ENCODE measurements at places on chromosomes 11 and 22. TPM values are rescaled to one million over a fixed set of nuclear protein-coding genes. Genes with fewer than 3 reads are reported as not detected.

TSSK2 gene
- total RNA-seq = 0.04 TPM

CEP126 gene
- 3.5 TPM for total RNA-seq

TMEM191B gene
- total RNA-seq = 0.13 TPM

POTEH gene
- not detected for total RNA-seq

SEPTIN5 gene
- 67.6 TPM for total RNA-seq

GRCh38 chr11:57681168-57681567 lies 13.3 kb downstream of the ZDHHC5 start:
- DNase-seq = no peak

GRCh38 chr11:82989628-82990404 lies 81.9 kb downstream of the RAB30 start:
- DNase-seq = no peak

DNA sequence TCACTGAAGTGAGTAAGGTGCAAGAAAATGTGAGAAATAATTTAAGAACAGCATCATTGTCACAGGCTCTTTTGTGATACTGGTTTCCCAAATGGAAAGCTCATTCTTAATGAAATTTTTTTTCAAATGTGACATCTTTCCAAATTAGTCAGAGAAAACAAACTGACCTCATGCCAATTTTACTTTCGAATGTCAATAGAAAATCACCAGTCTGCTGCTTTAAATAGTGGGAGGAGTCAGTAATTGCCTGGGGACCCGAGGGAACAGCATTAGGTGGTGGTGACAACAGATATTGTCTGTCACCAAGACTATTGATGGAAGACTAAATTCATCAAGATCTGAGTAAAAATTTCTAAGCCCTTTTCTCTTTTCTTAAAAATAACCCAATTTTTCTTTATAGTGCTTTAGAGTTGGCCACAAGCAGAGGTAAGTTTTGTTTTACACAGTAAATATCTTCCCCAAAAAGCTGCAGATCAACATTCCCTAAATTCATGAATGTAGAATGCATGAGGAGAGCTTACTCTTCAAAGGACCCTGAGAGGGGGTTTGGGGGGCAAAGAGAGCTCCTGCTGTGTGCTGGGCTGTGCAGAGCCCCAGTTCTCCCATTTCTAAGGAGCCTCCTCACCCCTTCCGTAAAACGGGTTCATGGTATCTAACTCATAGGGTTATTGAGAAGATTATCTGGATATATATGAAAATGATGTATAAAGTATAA lies 95.1 kb downstream of the PIWIL4 start:
- DNase-seq = no peak

DNA sequence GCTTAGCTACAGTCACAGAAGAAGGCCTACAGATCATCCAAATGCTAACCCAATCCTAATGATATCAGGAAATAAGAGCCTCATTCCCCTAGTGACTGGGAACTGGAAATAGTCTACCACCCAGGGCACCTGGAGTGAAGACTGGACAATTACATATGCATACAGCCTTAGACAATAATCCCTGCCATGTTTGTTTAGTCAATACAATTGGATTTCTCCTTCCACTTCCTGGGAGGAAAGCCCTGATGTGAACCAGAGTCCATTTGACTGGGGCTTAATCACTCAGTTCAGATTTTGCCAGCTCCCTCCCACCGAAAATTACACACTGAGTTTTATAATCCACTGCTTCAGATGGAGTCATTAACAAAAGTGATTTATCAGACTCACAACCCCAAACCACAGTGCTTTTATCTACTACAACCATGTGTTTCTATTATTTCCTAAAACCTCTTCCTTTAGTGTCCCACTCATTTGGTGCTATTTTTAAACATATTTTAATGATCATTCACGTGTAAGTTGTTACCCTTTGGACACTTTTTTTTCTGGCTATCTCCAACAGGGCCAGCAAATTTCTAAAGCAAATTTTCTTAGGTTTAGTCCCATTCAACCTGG lies 29.9 kb downstream of the CWF19L2 start:
- DNase-seq = no peak

DNA sequence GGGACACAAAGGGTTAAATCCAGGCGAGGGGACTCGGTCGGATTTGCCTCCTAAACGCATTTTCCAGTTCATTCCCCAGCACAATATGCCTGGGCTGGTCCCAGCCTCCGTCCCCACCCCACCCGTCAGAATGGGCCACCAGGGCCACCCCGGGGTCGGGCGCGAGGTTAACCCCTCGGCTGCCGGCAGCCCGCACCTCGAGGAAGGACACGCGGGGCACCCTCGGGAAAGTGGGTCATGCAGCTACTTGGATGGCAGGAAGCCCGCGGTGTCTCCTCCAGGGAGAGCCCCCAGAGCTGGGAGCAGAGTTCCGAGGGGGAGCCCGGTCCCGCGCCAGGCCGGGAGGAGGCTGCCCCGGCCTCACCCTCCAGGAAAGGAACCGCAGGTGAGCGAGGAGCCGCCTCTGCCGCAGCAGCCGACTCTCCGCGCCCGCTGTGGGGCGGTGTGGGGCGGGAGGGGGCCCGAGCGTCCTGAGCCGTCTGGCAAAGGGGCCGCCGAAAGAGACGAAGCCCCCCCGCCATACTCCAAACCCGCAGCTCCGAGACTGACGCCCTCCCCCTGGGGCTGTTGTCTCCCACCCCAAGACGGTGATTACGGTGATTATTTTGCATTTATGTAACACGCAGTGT lies 1.4 kb downstream of the NECTIN1 start:
- peak; percentile 70 for DNase-seq

- DNase-seq = peak; percentile 33
Measured at GRCh38 chr11:57237204-57237681, at the start of gene APLNR. Gene APLNR (minus strand): TSS chr11:57237250. CDS start chr11:57237004, 246 bp downstream.

- no peak for DNase-seq
Measured at GRCh38 chr11:78217650-78218541, 29.2 kb downstream of the USP35 start.

DNA sequence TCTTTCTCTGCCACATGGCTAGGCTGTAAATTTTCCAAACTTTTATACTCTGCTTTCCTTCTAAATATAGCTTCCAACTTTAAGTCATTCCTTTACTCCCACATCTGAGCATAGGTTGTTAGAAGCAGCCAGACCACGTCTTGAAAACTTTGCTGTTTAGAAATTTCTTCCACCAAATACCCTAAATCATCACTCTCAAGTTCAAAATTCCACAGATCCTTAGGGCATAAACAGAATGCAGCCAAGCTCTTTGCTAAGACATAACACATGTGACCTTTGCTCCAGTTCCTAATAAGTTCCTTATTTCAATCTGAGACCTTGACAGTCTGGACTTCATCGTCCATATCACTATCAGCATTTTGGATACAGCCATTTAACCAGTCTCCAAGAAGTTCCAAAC lies 749.9 kb downstream of the METTL15 start:
- DNase-seq = peak; percentile 8

DNA sequence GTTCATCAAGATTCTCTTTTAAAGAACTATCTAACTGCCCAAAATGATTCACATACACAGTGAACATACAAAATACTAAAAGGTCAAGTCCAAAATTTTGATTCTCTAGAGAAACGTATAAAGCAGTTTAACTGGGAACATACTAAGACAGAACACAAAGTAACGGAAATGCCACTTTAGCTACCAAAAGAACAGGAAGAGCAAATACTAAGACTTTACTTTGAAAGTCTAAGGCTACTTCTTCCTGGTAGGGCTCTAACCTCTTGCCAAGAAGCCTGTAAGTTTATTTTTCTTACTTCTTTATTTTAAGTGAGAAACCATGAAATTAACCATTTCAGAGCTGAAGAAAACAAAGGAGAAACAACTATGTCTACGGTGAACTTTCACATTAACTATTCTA lies 6.2 kb downstream of the PICALM start:
- DNase-seq = peak; percentile 31

DNA sequence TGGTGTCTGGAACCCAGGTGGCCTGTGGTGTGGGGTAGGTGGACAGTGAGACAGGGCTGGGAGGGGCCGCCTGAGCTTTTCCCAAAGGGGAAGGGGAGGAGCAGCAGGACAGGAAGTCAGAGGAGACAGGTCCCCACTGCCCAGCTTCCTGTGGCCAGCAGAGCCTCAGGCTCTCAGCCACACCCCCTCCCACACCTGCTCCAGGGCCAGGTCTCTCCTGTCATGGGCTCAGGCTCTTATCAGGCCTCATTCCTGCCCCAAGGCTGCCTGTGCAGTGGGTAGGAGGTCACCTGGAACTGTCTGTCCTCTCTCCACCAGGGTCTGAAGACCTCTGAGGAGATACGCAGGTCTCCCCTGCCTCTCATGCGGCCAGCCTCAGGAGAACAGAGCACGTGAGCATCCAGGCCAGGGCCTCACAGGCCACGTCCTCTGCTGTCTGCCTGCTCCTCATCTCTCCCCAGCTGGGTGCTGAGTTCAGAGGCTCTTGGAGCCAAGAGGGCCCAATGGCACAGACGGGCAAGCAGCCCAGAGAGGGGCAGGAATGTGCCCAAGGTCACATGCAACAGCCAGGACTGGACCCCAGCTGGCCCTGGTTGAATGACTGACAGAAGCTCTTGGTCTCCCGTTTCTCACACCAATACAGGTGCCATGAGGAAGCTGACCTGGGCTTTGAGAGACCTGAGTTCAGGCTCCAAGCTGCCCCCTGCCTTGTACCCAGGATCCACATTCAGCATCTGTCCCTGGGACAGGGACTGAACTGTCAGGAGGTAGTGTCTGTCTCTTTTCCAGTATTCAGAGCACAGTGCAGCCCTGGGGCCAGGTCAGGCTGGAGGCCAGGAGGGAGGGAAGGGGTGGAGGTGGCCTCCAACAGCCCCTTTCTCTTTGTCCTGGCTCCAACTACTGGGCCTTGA lies 16.7 kb downstream of the STARD10 start:
- DNase-seq = no peak

All from muscle of leg (tissue), 16 donors.